ENCODE measurements at places on chromosomes 6 and 20.

- no peak for DNase-seq
These were observed 34.4 kb upstream of the FNDC1 start for GRCh38 chr6:159134701-159135364.

DNA sequence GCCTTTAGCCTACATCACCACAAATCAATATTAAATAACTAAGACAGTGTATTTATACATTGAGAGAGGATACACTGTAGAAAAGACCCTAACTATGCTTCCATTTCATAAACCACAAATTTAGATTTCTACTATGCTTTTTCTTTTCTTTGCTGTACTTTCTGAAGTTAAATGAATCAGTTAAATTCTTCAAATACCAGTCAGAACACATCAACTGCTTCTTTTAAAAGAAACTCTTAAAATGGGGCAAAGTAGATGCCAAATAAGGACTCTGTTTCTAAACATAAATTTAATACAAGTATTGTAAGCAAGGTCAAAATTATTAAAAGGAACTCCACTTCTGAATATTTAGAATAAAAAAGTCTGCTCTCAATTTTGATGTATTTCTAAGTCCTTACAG is 76.9 kb downstream of the GMDS start:
- no peak for DNase-seq

DNA sequence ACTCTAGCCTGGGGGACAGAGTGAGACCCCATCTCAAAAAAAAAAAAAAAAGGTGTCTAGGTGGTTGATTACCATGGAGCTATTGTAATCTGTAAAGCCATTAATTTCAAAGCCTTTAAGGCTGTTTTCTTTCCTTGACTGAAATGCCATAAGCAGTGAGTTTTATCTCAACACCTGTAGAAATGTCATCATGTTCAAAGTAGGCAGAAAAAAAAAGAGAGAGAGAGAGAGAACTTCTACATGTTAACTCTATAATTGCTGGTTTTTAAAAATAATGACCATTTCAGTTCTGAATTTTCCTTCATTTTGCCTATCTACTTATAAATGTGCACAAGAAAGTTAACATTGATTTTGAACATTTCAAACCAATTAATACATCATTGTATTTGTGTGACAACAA is 29.7 kb upstream of the POLR1H start:
- no peak for DNase-seq

DNA sequence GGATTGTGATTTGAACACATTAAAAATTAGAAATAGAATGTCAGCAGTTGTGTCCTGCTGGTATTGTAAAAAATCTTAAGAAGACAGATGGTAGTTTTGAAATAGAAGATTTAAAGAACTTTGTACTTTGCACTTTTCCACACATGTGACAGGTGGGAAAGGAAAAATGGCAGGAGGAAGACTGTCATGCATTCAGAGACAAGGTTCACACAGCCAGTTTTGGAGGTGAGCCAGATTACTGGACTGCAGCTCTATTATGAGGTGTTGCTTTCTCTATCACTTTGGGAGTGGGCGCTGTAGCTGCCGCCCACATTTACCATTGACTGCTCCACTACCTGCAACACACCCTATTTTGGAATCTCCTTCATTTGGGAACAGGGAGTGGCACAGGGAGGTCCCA is 12.1 kb upstream of the NDUFAF4 start:
- no peak for DNase-seq

DNA sequence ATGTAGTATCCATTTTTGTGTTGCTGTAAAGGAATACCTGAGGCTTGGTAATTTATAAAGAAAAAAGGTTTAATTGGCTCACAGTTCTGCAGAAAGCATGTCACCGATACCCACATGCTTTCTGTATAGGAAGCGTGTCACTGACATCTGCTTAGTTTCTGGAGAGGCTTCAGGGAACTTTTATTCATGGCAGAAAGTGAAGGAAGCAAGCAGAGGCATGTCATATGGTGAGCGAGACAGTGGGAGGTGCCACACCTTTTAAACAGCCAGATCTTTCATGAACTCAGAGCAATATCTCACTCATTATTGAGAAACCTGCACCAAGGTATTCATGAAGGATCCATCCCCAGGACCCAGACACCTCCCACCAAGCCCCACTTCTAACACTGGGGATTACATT is 3.5 kb downstream of the SUMO4 start:
- no peak for DNase-seq

- DNase-seq = no peak
These were observed 4.2 kb upstream of the ITPR3 start for GRCh38 chr6:33616913-33617312.

DNA sequence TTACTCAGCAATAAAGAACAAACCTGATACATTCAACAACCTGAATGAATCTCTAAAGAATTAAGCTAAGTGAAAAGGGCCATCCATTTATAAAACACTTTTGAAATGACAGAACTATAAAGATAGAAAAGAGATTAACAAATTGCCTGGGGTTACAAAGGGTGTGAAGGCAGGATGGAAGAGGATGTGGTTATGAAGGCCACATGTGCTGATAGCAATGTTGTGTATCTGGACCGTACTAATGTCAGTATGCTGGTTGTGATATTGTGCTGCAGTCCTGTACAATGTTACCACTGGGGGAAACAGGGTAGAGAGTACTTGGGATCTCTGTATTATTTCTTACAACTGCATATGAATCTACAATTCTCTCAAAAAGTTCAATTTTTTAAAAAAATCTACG is 36.4 kb downstream of the ELOVL5 start:
- no peak for DNase-seq

DNA sequence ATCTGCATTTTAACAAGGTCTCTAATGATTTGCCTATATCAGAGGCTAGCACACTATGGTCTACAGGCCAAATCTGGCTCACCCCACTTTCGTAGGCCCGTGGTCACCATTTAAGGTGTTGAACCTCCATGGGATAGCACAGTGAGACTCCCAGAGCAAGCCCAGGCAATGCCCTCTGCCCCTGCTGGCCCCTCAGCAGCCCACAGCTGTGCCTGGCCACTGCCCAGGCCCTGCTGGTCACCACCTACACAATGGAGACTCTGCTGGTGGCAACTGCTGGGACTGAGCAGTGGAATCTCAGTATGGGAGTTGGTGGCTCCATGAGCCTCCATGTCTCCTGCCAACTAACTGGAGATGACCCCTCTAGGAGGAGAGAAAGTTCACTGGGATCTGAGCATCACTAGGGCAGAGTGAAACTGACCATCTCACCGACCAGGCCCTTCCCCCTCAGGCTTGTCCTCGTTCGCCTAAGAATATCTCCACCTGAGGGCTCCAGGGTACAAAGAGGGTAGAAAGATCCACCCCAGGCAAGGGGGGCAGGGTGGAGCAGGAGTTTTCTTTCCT is 2.3 kb downstream of the ANKRD66 start:
- DNase-seq = no peak

DNA sequence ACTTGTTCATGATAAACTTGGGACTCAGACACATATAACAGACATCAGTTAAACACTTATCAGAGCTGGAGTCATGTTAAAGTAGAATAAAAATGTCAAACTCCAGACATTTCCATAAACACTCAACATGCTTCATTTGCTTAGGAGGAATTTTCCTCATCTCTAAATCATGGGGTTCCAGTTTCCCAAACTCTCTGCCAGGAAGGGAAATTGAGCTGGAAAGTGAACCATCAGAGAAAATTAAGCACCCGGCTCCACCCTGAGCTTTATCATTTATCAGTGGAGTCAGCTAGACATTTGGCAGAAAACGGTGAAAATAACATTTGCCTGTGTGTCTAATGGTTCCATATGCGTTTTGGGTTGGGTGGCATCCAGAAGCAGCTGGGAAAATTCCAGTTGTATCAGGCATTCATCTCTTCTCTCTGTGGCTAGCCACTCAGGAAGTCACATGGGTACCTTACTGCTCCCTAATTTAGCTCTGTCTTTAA is 25.3 kb upstream of the ZNFX1 start:
- no peak for DNase-seq

DNA sequence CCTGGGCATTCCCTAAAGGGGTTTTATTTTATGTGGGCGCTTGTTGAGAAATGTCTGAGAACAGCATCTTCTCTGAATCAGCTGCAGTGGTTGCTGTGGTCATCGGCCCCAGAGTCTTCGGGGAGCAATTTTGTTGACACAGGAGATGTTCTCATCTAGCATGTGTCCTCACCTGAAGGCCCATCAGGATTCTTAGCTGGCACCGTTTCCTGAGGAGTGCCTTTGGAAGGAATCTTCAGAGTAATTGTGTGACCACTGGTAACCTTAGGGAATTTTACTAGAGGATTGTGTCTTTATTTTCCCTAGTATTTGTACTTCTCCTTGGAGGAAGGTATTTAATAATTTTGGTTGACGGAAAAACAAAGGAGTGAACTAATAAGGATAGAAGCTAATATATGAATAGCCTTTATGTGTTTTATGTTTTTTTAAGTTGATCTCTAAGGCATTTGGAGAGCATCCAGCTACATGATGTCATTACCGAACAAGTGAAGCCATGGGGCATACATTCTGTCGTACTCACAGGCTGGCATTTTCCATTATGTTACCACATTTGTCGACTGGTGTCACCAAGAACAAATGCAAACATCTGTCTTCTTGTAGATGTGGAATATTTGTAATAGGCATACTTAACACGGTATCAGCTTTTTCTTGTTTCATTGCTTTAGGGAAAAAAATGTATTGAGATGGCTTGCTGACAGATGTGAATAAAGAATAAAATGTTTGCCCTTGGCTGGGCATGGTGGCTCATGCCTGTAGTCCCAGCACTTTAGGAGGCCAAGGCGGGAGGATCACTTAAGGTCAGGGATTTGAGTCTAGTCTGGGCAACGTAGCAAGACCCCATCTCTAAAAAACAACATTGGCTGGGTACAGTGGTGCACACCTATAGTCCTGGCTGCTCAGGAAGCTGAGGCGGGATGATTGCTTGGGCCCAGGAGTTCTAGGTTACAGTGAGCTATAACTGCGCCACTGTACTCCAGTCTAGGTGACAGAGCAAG is 41.9 kb downstream of the TULP4 start:
- no peak for DNase-seq

- DNase-seq = no peak
These were observed 495.6 kb upstream of the MAN1A1 start for GRCh38 chr6:119845161-119845560.

DNA sequence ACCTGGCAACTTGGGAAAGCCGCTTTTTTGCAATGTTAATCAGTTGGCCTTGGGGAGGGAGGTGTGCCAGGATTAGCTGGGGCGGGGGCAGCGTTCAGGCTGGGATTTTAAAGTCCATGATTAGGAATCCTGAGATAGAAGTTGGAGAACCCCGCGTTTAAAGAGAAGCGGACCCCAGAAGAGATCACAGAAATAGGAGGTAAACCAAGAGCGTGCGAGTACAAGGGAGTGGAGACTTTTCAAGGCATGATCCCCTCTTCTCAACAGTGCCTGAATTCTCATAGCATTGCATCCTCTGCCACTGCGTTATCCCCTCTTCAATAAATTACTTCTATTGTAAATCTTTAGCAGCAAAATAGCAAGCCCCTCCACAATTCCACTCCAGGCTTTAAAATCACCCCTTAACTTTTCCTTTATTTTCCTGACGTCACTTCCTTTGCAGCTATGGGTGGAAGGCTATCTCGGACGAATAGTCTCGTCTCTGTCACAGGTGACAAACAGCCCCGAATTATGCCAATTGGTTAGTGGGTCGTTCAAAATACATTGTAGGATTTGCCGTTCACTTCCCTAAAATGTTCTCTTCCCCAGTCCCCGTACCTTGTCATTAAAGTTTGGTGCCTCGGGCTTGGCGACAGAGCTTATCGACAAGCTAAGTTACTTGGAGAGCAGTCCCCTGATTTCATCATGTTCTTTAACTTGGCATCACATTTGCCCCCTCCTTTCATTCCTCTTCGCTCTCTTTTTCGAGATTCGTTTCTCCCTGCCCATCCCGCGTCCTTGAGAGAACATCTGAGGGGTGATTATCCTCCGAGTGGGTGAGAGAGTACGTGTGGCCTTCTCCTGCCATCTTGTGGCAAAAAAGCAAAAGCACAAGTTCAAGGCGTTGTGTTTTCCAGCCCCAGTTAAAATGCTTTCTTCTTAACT is 17.1 kb downstream of the OR2B2 start:
- DNase-seq = peak; percentile 84

DNA sequence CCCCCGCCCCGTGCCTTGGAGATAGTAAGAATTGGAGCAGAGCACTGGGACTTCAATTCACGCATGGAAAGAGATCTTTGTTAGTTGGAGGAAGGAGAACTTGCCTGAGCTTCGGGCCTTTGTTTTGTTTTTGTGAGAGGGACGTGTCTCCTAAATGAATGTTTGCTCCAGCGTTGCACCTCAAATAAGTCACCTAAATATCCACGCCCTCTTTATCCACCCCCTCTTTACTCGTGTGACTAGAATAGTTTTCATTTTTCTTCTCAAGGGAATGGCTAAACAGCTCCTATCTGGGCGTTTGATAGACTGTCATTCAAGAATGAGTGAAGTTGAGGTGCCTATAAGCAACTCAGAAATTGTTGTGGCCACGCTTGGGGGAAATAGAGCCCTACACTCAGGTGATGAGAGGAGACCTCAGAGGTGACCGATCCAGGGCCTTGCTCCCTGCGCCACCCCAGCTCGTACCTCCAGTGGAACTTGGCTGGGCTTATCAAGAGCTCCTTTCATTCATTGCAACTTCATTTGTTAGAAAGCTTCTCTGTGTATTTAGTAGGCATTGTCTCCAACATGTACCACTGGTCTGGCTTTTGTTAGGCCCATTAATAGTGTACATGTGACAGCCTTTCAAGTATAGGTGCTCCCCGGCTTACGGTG is 861 bp downstream of the PCMTD2 start:
- peak; percentile 17 for DNase-seq
